ENCODE measurements at places on chromosomes 4 and X.

DNA sequence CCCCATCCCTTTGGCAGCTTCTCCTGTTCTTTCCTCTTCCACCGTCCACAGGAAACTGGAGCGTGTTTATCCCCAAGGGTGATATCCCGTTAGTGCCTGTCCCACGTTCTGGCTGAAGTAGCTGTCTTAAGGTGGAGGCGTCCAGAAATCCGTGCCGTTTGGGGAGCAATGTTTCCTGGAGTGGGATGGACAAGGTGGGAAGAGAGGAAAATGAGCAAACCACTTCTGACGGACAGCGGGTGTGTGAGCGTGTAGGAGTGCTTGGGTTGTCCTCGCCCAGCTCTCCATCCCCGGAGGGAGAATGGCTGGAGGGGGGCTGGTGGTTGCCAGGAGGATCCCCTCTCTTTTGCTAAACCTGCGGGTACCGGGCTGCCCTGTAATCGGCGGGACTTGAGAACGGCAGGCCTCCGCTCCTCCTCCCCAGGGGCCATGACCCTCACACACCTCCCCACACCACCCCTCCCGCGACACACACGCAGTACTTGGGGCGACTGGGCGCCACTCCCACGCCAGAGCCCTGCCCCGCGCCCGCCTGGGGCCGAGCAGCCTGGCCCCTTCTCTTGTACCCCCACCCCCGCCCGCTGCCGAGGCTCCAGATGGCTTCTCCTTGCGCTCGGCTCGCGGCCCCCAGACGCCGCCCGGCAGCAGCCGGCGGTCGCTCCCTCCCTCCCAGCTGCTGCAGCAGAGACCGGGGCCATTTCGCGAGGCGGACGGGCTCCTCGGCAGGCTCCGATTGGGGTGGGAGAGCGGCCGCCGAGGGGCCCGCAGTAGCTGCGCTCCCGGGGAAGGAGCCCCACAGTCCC, 13.9 kb upstream of the PRDM8 start:
- no peak for DNase-seq

GRCh38 chr4:182144626-182145333, 98.4 kb upstream of the TENM3 start:
- no peak for DNase-seq

GRCh38 chr4:3505231-3505630, 27.0 kb downstream of the LRPAP1 start:
- DNase-seq, result no peak

GRCh38 chr4:109930464-109930863, 17.8 kb downstream of the EGF start:
- no peak for DNase-seq

DNA sequence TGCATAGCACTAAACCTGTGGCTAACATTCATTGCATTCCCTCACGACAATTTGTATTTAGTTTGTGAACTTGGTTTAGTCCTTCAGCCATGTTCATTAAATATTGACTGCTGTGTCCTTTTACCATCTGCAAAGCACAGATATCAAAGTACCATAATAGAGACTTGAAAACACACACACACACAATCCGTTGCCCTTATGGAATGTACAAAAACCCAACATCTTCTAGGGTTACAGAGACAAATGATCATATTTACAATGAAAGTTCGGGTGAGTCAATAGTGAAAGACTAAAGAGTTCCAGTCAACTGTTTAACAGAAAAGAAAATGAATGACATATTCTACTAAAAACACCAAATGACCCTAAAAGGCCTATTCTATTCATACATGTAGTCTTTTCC, 50.8 kb upstream of the TXK start:
- DNase-seq, result no peak

GRCh38 chrX:71432733-71433132, 66.6 kb downstream of the TAF1 start:
- DNase-seq, result no peak

GRCh38 chr4:86484241-86484640, 109.9 kb upstream of the PTPN13 start:
- no peak for DNase-seq

DNA sequence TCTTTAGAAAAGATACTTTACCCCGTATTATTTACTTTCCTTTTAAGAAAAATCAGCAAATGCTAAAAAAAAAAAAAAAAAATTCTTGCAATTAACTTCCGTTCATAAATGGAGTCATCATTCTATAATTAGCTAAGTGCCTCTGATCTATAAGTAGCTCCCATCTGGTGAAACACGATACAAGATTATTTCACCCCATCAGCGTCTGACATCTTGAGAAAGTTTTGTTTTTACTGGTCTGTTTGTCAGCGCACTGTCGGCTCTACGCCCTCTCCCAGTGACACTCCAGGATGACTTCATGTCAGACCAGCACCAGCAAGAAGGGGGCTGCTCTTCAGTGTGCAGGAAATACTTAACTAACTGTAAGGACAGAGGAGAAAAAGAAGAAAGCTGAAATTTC, 108.3 kb downstream of the AFAP1 start:
- DNase-seq, result no peak
